ENCODE measurements at places on chromosomes 3 and 15.

- no peak for DNase-seq
Measured at GRCh38 chr3:28586325-28586724, 237.7 kb upstream of the AZI2 start.

DNA sequence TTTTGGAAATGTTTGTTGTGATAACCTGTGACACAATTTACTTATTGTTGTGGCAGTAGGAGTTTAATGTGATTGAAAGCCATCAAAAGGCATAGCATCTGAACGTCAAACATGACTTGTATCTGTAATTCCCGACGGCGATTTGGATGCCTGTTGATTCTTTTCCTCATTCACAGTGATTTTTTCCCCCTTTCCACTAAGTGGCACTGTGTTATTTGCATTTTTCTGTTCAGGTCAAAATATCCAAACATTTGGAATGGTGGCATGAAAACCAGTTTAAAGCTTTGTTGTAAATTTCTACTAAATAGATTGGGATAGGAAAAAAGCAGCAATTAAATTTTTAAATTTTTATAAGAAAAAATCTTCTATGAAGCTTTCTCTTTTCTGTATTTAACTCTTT lies 259.9 kb upstream of the KCNH8 start:
- DNase-seq = no peak

DNA sequence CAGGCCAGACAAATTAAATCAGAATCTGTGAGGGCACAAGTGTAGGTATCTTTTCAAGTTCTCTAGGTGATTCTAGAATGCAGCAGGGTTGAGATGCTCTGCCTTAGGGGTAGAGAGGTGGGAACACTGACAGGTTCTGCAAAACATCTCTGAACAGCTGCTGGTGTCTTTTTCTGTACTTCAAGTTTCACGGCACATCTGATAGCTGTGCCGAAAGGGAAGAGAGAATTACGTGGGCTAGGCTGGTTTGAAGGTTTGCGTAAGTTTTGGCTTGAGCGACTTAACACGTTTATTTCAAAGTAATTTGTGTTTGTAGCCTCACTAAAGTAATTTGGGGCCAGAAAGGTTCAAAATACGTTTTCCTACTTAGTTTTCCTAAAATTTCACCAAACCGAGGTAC lies 22.5 kb downstream of the PXK start:
- DNase-seq = no peak

DNA sequence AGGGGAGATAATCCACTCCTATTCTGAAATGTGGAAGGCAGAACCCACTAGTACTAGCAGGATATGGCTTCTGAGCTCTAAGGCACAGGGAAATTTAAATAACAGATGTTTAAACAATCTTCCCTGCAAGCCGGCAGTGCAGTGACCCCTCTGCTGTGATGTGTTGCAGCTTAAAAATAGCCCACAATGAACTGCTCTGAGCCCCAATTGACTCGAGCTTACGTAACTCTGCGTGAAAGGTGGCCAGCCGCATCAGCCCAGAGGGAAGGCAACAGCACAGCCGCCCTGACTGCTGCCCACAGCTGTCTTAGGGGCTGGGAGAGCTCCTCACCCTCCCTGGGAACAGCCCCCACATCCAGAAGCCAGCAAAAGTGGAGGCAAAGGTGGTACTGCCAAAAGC lies 12.5 kb upstream of the CAMKV start:
- DNase-seq = no peak
